ENCODE measurements at places on chromosomes 2 and 18.

GRCh38 chr2:7016601-7017211, 99.5 kb downstream of the RNF144A start:
- no peak for DNase-seq

GRCh38 chr2:220999356-220999755, 572.7 kb downstream of the EPHA4 start:
- no peak for DNase-seq

DNA sequence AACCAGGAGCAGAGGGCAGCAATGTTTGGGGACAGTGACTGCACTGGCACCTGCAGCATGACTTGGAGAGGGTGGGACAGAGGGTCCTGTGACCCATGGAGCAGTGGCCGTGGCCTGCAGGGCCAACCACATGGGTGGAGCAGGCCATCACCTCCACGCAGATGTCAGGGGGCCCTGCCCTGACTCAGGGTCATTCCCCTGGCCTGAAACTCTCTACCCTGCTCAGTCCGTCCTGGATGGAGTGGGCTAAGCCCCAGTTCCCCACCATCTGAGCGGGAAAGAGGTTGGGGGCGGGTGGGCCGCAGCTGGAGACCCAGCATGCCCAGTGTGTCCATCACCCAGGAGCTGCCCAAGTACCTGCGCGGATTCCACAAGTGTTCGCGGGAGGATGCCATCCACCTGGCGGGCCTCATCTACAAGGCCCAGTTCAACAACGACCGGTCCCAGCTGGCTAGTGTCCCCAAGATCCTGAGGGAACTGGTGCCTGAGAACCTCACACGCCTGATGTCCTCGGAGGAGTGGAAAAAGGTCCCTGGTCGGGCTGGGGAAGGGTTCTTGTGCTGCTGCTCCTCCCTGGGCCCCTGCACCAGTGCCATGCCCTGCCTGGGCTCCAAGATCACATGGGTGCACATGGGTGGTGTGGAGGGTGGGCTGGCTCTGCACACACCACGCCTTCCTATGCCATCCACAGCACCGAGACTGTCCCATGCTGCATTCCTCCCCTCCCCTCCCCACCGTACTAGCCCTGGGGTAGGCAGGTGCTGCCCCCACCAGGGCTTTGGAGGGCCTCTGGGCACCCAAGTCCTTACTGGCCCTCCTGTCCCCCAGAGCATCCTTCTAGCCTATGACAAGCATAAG, 10.3 kb upstream of the GPR17 start:
- DNase-seq: no peak

- no peak for DNase-seq
Observed at GRCh38 chr2:1750933-1751766, 6.8 kb upstream of the PXDN start.

GRCh38 chr18:35808796-35809195, 163.7 kb upstream of the RMP24 start:
- DNase-seq: no peak

- DNase-seq: no peak
Observed at GRCh38 chr18:70319187-70319586, 30.3 kb downstream of the SOCS6 start.

- DNase-seq: peak; percentile 15
Observed at GRCh38 chr18:24488824-24489493, 28.5 kb downstream of the HRH4 start.

GRCh38 chr18:59308248-59308937, 10.1 kb downstream of the CPLX4 start:
- peak; percentile 75 for DNase-seq

DNA sequence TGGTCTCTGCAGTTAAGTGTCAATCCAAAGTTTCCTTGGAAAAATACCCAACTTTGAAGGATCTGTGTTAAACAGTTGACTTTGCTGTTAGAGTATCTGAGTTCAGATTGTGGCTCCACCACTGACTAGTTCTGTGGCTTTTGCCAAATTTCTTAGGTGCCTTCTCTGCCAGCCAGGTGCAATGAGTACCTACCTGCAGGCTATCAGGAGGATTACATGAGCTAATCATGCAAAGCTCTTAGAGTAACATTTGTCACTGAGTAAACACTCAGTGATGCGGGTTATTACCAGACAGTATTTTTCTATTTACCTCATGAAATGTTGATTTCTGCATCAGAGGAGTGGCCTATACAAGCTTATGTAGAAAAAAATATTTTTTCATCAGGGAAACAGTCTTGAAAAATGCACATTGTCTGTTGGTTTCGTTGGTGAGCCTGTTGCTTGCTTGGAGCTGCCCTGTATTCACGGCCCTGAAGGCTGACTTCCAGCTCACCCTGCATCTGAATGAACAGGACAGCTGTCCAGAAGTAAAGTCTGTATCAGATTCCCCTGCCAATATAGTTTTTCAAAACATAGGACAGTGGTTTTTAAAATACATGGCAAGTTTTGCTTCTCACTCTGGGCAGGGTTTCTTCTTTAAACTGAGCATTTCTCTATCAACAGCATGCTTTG, 235.1 kb downstream of the CDCA7 start:
- no peak for DNase-seq

DNA sequence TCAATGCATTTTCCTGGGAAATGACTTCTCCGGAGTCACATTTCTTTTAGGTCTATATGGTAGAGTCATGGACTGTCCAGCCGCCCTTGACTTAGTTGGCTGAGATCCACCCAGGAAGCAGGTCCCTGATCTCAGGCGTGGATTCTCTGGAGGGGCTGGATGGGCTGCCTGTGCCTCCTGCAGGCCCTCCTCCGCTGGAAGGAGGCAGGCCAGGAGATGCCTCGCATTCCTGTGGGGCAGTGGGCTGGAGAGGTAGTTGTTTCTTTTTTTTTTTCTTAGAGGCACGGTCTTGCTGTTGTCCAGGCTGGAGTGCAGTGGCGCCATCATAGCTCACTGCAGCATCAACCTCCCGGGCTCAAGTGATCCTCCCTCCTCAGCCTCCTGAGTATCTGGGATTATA, 129.0 kb upstream of the MYCN start:
- DNase-seq: no peak

- no peak for DNase-seq
Observed at GRCh38 chr2:204329532-204329931, 215.7 kb upstream of the PARD3B start.

- no peak for DNase-seq
Observed at GRCh38 chr2:201923436-201924328, 110.0 kb upstream of the FZD7 start.

GRCh38 chr2:231926761-231927565, 767 bp upstream of the NPPC start:
- no peak for DNase-seq

DNA sequence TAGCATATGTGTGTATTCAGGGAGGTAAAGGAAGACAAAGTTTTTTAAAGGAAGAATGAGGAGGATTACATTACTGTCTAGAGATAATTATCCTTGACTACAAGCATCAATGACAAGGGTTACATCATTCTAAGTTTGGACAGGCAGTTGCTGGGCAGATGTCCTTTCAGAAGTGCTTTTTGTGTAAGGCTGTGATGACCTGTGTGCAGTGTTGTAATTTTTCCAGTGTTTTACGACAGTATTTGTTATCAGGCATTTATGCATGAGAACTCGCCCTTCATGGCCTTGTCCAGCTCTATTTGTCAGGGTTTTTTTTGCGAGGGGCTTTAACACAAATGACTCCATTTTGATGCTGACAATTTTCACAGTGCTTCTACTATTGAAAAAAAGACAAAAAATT, 658.3 kb upstream of the NXPH2 start:
- no peak for DNase-seq

DNA sequence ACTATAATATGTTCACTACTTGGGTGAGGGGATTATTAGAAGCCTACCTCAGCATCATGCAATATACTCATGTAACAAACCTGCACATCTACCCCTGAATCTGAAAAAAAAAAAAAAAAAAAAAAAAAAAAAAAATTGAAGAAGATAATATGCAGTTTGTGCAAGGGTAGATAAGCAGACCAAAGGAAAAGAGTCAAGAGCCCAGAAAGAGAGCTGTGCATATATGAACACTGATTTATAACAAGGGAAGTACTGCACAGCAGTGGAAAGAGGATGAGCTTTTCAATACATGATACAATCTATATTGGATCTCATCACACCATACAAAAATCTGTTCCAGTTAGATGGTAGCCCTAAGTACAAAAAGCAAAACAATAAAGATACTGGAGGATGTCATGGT, 82.6 kb upstream of the MYO3B start:
- no peak for DNase-seq

GRCh38 chr2:136131961-136132824, 14.2 kb upstream of the CXCR4 start:
- DNase-seq: peak; percentile 72

DNA sequence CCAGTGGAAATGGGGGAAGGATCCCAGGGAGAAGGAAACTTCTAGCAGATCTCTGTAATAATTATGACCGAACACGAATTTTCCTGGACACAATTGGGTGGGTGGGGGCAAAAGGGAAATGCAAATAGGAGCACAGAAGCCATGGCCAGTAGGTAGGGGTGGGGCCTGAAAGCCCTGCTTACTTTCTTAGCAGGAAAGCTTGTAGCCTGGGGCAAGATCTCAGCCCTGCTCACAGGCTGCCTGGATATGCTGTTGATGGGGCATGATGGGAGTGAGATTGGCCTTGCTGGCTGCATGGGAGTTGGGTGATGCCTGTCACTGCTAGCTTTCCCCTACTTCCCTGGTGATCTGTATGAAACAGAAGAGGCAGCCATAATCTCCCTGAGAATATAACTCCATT, 45.9 kb upstream of the SPOPL start:
- no peak for DNase-seq

DNA sequence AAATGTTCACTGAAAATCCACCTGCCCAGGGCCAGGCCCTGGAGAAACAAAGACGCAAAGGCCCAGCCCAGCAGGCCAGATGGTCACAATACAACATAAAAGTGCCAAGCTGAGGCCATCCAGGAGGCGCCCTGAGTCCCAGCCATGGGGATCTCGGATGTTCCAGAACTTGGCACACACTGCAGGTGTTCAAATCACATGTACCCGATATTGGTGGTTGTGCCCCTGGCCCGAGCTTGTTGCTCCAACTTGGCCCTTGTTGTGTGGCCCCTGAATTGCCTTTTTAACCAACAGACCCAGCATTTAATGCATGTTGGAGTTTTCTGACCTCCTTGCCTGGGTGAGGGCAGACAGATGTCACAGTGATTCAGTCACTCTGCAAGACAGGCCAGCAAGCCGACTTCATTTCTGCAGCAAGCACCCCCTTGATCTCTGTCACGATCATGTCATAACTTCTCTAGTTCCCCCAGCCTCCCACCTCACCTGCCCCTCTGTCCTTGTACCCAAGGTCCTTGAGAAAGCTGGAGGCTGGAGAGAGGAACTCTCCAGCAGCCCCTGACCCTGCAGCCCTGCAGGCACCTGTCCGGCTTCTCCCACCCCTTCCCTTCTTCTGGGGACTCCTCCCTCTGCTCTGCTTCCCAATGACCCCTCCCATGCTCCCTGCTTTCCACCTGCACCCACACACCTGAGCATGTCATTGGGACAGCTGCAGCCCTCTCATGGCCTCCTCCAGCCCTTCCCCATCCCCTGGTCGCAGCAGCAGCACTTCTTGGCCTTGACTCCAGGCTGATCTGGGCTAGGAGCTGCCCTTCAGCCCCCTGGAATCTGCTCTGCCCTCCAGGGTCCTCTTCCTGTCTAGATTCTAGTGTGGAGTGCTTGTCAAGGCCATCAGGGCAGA, 9.1 kb downstream of the NGEF start:
- DNase-seq: no peak

DNA sequence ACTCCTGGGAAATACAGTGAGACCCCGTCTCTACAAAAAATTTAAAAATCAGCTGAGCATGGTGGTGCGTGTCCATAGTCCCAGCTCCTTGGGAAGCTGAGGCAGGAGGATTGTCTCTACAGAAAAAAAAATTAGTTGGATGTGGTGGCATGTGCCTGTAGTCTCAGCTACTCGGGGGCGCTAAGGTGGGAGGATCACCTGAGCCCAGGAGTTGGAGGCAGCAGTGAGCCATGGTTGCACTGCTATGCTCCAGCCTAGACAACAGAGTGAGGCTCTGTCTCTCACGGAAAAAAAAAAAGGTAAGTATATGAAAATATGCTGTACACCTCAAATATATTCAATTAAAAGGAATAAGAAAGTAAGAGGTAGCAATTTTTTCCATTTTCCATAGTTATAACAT, 92.5 kb upstream of the TGIF1 start:
- no peak for DNase-seq

GRCh38 chr18:57940166-57940660, 103.8 kb upstream of the NEDD4L start:
- DNase-seq: no peak

GRCh38 chr2:159073256-159073655, 104.8 kb downstream of the TANC1 start:
- no peak for DNase-seq

- DNase-seq: no peak
Observed at GRCh38 chr2:216495656-216496055, 3.0 kb upstream of the RPL37A start.

DNA sequence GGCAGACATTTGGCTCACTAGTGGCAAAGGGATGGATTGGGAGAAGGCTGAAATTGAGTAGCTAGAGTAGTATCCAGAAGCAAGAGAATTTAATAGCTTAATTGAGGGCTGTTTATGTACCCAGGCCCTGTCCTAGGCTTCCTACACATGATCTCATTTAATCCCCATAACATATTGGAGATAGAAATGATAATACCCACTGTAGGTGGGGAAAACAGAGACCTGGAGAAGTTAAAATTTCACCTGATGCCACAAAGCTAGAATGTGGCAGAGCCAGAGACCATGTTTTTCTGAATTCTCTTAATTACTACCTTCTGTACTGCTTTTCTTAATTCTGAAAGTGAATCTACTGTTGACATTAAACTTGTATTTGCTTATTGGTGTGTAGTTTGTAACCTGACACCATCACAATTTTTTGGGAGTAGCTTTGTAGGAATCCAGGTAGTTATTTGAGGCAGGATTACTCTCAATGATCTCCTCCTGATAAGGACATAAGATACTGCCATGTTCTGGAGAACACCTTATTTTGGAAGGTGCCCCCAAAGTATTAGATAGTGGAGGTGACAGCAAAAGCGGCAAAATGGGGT, 42.2 kb downstream of the RAB10 start:
- DNase-seq: no peak

DNA sequence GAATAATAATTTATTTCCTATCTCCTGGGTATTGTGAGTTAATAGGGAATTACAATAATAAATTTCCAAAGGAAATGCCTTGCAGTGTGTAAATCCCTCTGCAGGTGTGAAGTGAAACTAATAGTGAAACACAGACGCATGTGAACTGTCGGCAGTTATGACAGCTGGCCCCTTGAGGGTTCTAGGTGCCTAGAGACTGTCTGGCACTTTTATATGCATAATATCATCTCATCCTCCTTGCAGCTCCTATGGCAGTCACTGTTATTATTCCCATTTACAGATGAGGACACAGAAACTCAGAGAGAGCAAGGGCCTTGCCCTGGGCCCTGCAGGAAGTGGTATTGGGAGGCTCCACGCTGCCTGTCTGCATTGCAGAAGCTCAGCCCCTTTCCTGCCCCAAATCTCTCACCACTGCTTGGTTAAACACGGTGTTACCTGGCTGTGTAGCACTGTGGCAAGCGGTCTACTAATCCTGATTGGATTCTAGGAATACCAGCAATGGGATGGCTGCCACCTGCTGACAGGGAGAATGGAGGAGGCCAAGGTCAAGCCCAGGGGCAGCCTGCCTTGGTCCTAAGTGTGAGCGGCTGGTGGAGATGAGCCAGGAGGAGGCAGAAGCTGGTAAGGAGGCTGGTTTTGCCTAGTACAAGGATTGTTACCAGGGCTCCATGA, 32.8 kb upstream of the ACKR3 start:
- peak; percentile 23 for DNase-seq

GRCh38 chr2:191839918-191840804, 6.7 kb downstream of the CAVIN2 start:
- no peak for DNase-seq

Measured in memory B cell (primary cell).